ENCODE measurements at places on chromosomes 6 and 20.
A peak's percentile ranks its signal among the peaks of the same experiment; 100 is the strongest.

- DNase-seq = no peak
These were observed 105.7 kb downstream of the LCA5 start for GRCh38 chr6:79431537-79431933.

DNA sequence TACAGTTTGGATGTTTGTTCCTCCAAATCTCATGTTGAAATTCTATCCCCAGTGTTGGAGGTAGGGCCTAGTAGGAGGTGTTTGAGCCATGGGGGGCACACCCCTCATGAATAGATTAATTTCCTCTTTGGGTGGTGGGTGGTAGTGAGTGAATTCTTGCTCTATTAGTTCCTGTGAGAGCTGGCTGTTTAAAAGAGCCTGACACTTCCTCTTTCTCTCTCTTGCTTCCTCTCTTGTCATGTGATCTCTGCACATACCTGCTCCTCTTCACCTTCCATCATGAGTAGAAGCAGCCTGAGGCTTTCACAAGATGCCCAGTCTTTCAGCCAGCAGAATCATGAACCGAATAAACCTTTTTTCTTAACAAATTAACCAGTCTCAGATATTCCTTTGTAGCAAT lies 340.2 kb upstream of the CHD6 start:
- DNase-seq = no peak

GRCh38 chr6:80348263-80348662 lies 241.8 kb downstream of the BCKDHB start:
- DNase-seq = no peak

- no peak for DNase-seq
These were observed 29.2 kb downstream of the MAK start for GRCh38 chr6:10809098-10809497.

DNA sequence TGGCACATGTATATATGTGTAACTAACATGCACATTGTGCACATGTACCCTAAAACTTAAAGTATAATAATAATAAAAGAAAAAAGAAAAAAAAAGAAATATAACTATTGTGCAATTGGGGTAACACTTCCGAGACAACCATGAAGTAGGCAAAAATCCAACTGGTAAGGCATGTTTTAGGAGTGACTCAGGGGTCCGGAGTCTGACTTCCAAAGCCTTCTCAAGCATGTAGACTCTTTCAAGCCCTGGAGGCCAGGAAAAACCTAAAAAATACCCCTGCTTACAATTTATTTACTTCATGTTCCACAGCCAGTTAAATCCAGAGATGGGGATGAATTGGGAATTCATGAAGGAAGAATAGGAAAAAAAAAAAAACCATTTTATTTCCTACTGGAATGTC lies 161.3 kb upstream of the PHACTR1 start:
- no peak for DNase-seq

GRCh38 chr20:40843251-40843650 lies 154.2 kb upstream of the MAFB start:
- DNase-seq = no peak

- no peak for DNase-seq
These were observed 30.2 kb upstream of the SERINC3 start for GRCh38 chr20:44552050-44552449.

GRCh38 chr6:3176562-3177355 lies 19.4 kb upstream of the TUBB2A start:
- DNase-seq = no peak

GRCh38 chr20:53750827-53751619 lies 157.4 kb upstream of the ZNF217 start:
- DNase-seq = no peak

- DNase-seq = no peak
These were observed 71.2 kb downstream of the TNFRSF21 start for GRCh38 chr6:47238456-47238995.

DNA sequence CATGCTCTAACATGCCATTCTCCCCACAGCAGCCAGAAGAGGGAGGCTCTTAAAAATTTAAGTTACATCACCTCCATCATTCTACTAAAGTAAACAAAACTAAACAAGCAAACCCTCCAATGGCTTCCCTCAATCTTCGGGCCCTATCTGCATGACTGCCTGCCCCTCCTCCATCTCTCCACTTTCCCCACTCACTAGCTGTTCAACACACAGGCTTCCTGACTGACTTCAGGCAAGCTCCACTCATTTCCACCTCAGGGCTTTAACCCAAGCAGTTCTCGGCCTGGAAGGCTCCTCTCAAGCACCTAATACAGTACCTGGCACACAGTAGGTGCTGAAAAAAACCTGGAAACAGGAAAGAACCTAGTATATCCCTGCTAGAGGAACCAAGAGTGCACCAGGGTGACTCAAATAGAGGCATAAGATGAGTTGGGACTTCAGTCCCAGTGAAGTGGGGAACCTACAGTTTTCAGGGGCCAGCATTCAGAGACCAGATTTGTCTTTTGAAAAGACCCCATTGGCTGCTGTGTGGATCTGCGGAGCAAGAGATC lies 2.8 kb downstream of the AHCY start:
- DNase-seq = no peak

GRCh38 chr6:35602133-35602946 lies 86.4 kb downstream of the FKBP5 start:
- DNase-seq = no peak

DNA sequence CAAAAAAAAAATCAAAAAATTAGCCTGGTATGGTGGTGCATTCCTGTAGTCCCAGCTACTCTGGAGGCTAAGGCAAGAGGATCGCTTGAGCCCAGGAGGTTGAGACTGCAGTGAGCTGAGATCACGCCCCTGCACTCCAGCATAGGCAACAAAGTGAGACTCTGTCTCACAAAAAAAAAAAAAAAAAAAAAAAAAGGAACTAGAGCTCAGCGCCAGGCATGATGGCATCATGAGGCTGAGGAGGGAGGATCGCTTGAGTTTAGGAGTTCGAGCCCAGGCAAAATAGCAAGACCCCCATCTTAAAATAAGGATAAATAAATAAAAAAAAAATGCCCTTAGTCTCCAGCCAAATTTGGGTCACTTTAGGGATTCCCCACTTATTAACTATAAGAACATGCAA lies 40.4 kb upstream of the PIM1 start:
- no peak for DNase-seq

- DNase-seq = no peak
These were observed 49.6 kb upstream of the SNAP91 start for GRCh38 chr6:83758533-83758932.

DNA sequence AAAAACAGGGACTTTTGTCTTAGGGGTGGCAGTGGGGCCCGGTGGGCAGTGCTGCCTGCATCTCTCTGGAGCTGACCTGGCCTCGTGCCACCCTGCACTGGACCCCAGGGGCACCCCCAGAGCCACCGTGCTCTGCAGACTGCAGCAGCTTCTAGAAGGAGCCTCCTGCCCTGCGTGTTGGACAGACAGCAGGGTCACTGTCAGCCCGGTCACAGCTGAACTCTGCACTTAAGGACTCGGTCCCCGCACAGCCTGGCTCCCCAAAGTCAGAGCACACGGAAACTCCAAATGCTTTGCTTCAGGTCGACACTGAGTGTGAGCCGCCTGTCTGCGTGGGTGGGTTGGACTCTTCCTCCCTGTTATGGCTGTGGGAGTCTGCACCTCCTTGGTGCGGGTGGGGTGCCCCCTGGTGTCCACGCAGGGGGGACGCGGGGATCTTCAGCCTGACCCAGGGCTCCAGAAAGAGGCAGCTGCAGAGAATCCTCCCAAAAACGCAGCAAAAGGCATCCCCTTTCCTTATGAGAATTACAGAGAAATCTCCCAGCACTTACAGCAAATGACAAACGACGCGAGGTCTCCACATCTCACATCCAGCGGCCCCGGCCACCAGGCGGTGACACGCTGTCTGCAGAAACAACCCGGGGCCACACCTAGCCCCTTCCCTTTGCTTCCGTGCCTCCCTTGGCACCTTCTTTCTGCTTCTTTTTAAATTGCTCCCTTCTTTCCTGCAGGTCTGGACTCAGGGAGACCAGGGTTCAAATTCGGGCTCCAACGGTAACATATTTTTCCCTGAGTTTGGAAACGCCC lies 36.3 kb upstream of the DACT2 start:
- DNase-seq = peak; percentile 39

- DNase-seq = no peak
These were observed 14.5 kb downstream of the BCL2L1 start for GRCh38 chr20:31707994-31708735.

GRCh38 chr20:57071283-57071731 lies 195.1 kb downstream of the BMP7 start:
- DNase-seq = no peak

DNA sequence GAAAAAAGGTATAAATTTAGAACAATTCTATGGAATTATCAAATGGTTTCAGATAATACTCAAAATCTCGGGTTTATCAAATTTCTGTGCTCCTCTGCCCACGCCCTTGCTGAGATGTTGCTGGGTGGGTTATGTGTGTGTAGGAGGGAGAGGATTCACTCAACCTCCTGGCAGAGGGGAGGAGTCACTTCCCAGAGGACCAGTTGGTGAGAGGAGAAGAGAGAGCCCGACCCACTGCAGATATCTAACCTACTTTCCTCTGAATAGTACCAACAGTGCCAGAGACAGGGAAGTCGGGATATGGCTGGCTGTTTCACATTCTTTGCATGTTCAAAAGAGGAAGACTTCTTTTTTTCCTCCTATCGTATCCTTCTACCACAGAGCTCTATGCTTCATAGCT lies 187.1 kb upstream of the MAN1A1 start:
- DNase-seq = no peak

DNA sequence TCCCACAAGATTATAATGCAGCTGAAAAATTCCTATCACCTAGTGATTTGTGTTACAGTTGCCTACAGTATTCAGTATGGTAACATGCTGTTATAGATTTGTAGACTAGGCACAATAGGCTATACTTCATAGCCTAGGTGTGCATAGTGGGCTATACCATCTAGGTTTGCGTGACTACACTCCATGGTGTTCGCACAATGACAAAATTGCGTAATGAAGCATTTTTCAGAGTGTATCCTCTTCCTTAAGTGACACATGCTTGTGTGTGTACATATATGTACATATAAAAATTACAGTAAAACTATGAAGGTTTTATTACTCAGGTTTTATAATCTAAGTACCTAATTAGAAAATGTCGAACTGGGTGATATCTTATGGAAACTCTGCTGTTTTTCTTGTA lies 133.0 kb downstream of the FARS2 start:
- no peak for DNase-seq

GRCh38 chr20:51184289-51184688 lies 161.4 kb upstream of the KCNG1 start:
- DNase-seq = no peak

DNA sequence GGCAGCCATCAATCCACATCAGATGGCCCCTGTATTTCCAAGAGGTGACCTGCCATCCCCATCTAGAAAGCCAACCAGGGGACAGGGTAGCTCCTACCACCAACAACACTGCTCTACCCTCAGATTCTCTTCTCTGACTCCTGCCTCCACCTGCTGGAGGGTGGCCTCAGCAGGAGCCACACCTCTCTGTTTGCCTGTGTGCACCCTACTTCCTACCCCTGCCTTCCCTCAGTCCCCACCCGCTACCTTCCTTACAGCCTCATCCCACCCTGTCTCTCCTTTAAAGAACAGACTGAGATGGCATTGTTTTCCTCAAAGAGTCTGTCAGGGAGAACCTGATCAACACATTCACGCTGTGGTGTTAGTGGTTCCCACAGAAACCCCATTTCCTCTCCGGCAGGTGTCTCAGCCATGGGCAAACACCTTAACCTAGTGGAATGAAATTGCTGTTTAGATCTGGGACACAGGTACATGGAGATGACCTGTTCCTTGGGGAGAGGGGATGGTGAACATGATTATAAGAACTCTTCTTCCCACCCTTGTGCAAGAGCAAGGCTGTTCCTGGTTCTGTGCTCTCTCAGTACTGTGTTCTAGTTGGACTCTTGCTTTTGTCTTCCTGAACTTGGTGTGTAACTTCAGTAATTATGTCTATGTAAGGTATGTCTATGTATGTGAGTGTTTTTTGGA lies 1.8 kb downstream of the ENTPD6 start:
- DNase-seq = no peak

- no peak for DNase-seq
These were observed 559 bp downstream of the LAMA5 start for GRCh38 chr20:62366370-62367135.

GRCh38 chr6:43779852-43780236 lies 9.8 kb downstream of the VEGFA start:
- DNase-seq = no peak

DNA sequence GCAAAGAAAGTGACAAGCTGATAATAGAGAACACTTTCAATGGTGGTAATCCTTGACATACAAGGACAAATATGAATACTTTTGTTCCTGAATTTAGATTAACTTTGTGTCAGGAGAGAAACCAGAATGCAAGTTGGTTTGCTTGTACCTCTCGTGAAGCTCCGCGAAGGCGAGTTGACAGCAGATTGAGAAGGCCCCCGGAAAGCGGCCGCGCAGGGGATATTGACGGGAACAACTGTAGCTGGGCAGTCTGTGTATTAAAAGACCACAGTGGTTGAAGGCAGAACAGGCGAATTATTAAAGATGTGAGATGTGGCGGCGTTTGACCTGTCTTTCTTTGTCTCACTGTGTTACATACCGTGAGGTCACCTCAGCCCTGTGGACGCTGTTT lies 175.8 kb upstream of the RALGAPA2 start:
- DNase-seq = no peak

DNA sequence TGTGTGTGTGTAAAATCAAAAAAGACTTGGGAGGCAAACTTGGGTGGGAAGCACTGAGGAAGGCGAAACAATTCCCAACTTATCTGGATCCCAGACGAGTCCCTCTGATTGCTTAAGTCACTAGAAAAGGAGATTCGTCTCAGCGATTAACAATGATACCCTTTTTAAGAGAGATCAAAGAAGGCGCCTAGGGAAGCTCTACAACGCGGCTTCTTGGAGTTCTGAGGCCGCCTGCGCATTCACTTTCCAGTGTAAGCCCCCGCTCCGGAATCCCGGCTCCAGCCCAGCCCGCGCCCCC lies 8.7 kb upstream of the TBX18 start:
- no peak for DNase-seq

- DNase-seq = no peak
These were observed 148.4 kb downstream of the SYCP2 start for GRCh38 chr20:59784791-59785668.

DNA sequence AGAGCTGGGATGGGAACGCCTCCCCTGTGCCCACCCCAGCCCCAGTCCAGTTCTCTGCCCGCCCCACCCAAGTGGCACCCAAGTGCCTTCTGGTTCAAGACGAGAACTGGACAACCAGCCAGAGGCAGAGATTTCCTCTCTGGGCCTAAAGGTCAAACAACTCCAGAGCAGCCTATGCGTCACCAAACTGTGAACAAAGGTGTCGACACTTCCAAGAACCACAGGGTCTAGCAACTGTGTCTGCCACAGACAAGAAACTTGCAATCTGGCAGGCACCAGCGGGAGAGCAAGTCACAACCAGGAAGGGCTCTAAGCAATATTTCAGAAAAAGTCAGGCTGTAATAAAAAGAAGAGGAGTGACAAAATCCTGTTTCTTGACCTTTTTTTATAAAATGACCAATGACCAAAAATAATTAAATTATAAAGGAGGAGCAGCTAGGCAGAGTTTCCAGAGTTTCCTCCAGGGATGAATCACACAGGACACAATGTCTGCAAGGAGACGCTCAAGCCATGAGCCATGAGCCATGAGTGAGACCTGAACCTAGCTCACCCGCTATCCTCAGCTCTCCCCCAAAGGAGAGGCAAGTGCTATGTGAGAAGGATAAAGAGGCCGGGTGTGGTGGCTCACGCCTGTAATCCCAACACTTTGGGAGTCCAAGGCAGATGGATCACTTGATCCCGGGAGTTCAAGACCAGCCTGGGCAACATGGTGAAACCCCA lies 11.1 kb downstream of the EDEM2 start:
- no peak for DNase-seq

GRCh38 chr6:31399589-31400466 lies 3.6 kb upstream of the MICA start:
- DNase-seq = no peak

- DNase-seq = no peak
These were observed 347.6 kb downstream of the TPBG start for GRCh38 chr6:82711105-82711827.

Data from GM12891 (cell line).